ENCODE measurements at places on chromosomes 11 and 22.

DNA sequence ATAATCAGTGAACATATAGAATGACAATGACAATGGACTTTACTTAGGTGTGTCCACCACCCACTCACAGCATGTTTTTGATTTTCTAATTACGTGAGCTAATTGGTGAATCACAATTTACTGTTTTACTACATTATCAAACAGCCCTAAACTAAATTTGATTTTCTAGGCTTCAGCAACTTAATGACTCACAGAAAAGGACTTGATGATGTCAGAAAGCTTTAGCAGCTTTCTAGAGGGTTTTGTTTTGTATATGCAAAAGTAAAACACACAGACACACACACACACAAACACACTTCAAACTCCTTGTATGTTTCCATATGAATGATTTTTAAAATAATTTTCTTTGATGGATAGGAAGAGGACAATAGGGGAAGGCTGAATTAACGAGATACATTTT, 878.6 kb upstream of the CCDC90B start:
- no peak for DNase-seq

- no peak for DNase-seq
Observed at GRCh38 chr11:24820541-24820940, 323.7 kb downstream of the LUZP2 start.

- DNase-seq = no peak
Observed at GRCh38 chr11:21930408-21930807, 262.5 kb upstream of the ANO5 start.

DNA sequence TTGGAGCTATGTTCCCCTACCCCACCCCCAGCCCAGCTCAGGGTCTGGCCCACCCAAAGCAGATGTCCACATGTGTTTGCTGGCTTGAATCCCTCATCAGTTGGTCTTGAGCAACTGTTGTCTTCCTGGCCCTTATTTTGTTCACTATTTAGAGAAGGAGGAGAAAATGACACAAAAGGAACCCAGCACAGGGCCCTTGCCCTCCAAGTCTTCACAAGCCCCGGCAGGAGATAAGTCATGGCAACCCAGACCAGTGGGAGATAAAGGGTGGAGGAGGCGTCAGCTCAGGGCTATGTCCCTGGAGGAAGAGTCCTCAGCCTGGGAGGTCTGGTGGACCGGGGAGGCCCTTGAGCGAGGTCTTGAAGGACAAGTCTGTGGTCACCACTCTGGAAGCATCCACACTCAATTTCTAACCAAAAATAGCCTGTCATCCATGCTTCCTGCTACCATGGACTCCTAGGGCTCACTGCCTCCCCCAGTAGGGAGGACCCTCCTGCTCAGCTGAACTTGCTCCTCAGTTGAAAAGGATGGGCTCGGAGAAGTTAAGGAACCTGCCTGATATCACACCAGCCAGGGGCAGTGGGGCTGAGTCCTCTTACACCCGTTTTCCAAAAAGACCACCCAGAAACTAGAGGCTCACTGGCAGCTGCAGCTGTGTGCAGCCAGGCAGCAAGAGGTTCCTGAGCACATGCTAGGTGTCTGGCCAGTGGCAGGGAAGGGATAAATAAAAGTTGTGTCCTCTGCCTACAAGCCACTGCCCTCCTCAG, 1.8 kb upstream of the RAB3IL1 start:
- DNase-seq = no peak

GRCh38 chr11:130442737-130443136, 5.7 kb upstream of the ADAMTS15 start:
- no peak for DNase-seq

GRCh38 chr22:36822581-36822980, 5.7 kb upstream of the PVALB start:
- no peak for DNase-seq

GRCh38 chr11:19378814-19379213, 138.1 kb upstream of the E2F8 start:
- no peak for DNase-seq

- DNase-seq = no peak
Observed at GRCh38 chr11:118111019-118111743, 24.4 kb upstream of the SMIM35 start.

GRCh38 chr11:34176751-34177209, 71.4 kb downstream of the NAT10 start:
- no peak for DNase-seq

- DNase-seq = peak; percentile 60
Observed at GRCh38 chr11:35165423-35166368, 26.7 kb downstream of the CD44 start.

- no peak for DNase-seq
Observed at GRCh38 chr11:101810546-101810945, 104.3 kb upstream of the CEP126 start.

GRCh38 chr22:30538280-30538679, 8.3 kb downstream of the SEC14L6 start:
- DNase-seq = no peak

DNA sequence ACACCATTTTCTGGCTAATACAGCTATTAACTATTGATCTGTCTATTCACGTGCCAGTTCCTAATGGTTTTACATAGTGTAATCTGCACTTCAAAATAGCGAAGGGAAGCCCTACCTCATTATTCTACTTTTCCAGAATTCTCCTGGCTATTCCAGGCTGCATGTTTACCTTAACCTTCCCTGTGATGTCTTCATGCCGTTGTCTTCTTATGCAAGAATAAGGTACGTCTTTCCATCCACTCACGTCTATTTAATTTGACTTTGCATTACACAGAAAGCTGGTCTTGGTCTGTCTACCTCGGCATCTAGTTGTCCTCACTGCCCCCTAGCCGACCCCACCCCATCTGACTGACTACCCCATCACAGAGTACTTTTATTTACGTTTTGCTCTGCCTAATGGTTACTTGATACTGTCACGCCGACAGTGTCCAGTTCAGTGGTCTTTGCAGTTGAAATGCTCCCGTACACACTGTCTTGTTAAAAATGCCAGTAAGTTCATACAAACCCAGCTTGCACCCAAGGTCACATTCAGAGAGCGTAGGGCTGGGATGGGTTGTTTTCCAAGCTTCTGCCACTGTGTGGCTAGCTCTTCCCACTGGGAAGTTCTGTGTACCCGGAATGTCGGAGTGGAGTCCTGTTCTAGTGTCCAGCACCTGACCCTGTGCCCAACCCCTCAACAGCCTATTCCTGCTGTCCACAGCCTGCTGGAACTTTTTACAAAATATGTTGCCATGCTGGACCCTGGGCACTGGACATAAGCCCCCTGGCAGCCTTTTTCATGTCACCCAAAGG, 15.0 kb downstream of the NEAT1 start:
- DNase-seq = no peak

DNA sequence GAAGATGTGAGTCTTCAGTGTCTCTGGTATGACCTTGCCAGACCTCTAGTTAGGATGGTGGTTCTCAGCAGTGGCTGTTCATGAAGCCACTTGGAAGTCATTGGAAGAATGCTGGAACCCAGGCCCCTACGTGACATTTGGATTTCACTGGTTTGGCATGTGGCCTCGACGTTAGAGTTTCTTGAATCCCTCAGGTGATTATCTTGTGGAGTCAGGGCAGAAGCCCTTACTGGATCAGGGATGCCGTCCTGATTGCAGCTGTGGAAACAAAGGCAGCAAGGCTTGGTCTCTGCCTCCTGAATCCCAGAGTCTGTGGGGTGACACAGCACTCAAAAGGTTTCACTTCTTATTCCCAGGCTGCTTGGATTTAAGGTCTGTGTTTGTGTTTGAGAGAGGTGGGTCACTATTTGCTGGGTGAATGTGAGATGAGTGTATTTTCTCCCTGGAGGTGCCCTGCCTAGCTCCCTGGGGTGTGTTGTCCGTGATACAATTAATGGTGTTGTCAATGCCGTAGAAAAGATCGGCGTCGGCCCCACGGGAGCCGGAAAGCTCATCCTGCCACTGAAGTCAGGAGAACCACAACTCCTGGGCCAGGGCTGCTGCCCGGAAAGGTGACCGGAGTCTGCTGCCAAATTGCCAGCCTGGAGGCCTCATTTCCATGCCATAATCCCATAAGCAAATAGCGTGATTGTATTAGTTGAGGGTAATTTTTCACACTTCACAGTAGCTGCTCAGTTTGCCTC, 939.0 kb downstream of the BRD1 start:
- DNase-seq = no peak

- DNase-seq = no peak
Observed at GRCh38 chr11:100671471-100671870, 15.6 kb upstream of the ARHGAP42 start.

DNA sequence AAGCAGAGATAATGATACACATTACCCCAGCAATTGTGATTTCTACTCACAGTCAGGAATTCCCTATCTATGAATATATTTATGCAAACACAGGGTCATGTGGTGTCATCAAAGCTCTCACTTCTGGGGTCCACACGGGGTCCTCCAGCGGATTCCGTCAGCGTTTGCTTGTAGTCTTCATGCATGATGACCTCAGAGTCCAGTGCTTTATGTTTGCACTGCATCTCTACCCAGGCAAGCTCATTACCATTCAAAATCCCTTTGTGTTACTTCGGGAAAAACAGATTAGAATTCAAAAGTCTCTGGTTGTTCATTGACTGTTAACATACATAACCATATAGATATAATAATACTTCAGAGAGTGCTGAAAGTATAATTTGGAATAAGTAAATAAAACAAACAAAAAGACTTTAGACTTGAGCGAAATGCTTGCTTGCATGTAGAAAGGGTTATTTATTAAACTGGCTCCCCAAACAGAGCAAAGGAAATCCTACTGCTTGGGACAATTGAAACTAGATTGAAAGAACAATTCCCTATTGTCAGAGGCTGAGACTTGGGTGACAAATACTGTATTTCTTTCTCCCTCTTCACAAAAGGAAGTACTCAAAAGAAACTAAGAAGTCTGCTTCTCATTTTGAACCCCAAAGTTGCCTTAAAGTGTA, 423.1 kb downstream of the ETS1 start:
- no peak for DNase-seq

- DNase-seq = no peak
Observed at GRCh38 chr11:116379185-116379828, 393.5 kb downstream of the BUD13 start.

DNA sequence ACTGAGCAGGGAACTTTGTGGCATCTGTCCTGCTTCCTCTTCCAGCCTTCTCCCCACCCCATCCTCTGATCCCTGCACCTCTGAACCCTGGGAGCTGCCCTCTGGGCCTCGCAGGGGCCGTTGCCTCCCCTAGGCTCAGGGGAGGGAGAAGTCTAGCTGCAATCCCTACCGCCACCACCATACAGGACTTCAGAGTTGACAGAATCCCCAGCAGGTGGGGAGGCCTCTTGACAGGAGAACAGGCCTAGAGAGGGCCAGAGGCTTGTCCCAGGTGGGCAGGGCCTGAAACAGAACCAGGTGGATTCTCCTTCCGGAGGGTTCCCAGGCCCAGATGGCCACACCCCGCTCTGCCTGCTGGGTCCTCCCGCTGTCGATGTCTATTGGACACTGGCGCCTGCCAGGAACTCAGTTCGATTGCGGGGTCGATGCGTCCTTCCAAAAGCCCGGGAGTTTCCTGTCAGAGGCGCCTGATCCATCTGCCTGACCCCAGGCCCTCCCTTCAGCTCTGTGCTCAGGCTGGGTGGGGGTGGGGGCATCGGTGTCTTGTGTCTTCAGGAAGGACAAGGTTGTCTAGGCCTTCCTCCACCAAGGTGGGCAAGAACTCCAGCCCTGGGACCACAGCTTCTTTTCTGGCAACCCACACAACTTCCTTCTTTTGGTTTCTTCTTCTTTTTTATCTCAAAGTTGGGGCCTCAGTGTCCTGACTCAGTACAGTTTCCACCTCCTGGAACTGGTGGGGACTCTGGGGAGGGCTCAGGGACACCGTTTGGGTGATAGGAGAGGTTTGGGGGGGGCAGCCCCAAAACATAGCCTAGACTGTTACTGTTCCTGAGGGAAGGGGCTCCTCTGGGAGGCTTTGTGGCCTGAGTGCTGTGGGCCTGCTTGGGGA, 6.4 kb downstream of the STARD10 start:
- DNase-seq = no peak

DNA sequence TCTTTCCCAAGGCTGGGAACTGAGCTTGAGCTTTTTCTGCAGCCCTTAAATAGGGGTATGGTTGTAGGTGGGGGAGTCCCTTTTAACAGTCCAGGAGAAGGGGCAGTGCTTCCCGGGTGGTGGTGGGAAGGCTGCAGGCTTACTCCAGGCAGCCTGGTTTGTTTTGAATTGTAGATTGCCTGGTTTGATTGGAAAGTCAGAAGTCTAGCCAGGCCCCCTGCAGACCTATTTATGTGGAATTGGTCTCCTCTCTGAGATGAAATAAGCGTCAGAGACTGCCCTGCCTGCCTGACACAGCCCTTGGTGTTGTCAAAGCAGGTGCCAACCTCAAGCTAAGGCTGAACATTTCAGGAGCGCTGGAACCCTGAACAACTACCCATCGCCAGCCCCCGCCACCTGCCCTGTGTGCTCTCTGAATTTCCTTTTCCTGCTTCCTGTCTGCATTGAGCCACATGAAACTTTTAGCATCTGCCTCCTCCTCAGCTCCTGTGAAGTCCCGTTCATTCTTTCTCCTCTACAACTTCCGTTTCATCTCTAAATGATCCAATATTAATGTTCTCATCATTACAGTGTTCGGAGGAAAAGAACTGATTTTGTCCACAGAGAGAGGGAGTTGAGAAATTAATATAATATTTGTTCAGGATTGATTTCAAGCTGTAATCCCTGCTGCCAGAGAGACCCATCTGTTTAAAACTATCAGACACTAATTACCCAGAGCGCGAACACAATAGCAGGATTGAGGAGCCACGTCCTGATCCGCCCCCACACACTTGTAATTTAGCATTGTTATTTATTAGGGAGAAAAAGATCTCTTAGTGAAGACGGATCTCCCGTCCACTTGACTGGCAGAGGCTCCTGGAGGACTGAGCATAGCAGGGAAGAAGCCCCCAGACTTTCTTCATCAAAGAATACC, 136.5 kb downstream of the TRIM29 start:
- no peak for DNase-seq

- no peak for DNase-seq
Observed at GRCh38 chr11:63870351-63871140, 31.6 kb downstream of the MARK2 start.

DNA sequence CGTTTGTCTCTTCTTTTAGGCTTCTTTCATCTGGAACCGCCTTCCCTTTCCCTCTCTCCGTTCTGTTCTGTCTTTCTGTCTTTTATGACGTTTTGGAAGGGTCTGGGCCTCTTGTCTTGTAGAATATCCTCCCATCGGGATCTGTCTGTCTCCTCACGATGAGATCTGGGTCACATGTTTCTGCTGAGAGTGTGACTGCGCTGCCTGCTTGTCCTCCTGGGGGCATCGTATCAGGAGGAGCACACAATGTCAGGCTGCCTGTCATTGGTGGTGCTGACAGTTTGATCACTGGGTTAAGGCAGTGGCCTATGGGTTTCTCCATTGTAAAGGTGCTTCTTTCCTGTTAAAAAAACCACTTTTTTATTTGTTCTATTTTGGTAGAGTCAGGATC, 60.4 kb upstream of the PARVG start:
- DNase-seq = no peak

DNA sequence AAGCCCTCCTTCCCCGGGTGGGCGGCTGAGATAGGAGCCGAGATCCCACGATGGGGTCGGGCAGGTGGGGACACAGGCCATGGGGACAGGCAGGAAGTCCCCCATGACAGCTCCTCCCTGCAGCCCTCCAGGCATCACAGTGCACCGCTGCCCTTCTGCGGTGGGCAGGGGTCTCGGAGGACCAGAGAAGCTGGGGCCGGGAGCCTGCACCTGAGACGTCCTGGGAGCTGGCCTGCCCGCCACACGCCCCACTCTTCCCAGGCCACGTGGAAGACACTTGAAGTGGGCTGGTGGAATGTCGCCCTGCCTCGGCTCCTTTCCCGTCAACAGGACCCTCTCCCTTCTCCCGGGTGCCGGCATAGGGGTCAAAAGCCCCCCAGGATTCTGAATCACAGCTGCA, 55.4 kb downstream of the ELFN2 start:
- no peak for DNase-seq

Measured in stimulated activated CD4-positive, alpha-beta T cell treated with anti-CD3 and anti-CD28 coated beads, Interleukin-1b, Interleukin-23, amount 100 ng/mL, for 24 hours (primary cell).